ENCODE measurements at places on chromosomes 13 and 19.
A peak's percentile ranks its signal among the peaks of the same experiment; 100 is the strongest.

- no peak for DNase-seq
Measured at GRCh38 chr13:105920370-105920769, 615.1 kb downstream of the EFNB2 start.

DNA sequence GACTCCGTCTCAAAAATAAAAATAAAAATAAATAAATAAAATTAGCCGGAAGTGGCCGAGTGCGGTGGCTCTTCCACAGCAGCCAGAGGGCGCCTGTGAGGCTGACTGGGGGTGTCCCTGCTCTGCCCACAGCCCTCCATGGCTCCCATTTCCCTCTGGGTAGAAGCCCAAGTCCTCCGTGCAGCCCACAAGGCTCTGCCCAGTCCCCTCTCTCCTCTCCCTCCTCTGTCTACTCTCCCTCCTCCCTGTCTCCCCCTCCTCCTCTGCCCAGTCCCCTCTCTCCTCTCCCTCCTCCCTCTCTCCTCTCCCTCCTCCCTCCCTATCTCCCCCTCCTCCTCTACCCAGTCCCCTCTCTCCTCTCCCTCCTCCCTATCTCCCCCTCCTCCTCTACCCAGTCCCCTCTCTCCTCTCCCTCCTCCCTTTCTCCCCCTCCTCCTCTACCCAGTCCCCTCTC, 20.4 kb downstream of the MISP start:
- no peak for DNase-seq

GRCh38 chr13:36006347-36006746, 124.8 kb downstream of the DCLK1 start:
- no peak for DNase-seq

GRCh38 chr19:8373867-8374813, 10.2 kb downstream of the ANGPTL4 start:
- no peak for DNase-seq

DNA sequence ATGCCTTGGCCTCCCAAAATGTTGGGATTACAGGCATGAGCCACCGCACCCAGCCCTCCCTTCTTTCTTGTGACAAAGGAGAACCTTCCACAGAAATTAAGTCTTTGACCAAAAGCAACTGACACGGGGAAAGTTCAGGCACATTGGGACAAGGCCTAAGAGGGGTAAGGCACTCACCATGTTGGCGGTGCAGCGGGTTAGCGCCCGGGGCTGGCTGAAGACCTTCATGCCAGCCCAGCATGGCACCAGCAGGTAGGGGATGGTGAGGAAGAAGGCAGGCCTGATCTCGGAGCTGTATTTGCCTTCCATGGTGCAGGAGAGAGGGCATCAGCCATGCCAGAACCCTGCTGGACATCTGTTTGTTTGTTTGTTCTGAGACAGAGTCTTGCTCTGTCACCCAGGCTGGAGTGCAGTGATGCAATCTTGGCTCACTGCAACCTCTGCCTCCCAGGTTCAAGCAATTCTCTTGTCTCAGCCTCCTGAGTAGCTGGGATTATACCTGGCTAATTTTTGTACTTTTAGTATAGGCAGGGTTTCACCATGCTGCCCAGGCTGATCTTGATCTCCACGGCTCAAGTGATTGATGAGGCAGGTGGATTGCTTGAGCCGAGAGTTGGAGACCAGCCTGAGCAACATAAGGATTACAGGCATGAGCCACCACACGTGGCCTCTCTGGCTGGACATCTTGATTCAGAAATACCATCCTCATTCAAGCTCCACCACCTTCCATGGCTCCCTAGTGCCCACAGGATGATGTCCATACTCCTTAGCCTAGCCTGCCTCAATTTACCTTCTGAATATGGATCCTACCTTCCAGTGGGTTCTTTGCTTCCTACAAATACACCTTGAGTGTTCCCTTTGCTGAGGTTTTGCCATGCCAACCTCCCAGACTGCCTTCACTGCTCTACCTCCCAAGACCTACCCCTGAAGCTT, 4.4 kb downstream of the TM6SF2 start:
- no peak for DNase-seq

DNA sequence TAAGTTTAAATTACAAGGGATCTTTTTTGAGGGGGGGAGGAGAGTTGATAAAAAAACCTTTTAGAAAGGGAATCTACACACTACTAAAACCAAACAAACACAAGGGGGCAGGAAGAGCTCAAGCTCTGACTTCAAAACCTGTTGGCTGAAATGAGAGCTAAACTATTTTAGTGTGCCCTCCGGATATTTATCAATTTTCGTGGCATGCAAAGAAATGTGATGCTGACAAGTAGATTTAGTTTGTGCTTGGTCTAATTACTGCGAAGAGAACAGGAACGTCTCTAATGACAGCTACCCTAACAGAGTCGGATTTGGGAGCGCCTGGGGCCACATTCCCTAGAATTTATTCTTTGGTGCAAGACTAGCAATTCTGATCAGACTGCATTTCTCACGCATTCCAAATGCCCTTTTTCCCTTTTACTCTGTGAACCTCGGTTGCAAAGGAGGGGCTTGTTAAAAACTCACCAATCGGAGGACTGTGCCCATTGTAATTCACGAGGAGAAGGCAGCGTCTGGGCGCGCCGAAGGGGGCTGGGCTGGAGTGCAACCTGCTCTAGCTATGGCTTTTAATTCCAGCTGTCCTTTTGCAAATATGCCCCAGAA, 802 bp upstream of the FREM2 start:
- no peak for DNase-seq

GRCh38 chr19:45125975-45126493, 33.1 kb downstream of the PPP1R37 start:
- DNase-seq, result no peak

DNA sequence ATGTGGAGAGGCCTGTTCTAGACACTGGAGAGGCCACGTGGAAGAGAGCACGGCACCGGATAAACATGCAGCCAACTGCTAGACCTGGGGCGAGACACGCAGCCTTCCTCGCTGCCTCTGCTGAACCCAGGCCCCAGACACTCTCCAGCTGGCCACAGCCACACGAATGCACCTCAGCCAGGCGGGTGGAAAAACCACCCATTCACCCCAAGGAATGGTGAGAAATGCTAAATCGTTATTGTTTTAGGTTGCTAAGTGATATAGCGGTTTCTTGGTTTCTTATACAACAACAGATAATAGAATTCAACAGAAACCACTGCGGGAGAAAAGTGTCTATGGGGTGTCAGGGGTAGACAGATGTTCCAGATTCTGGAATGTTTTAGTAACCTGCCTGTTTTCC, 52.5 kb downstream of the STK24 start:
- no peak for DNase-seq

DNA sequence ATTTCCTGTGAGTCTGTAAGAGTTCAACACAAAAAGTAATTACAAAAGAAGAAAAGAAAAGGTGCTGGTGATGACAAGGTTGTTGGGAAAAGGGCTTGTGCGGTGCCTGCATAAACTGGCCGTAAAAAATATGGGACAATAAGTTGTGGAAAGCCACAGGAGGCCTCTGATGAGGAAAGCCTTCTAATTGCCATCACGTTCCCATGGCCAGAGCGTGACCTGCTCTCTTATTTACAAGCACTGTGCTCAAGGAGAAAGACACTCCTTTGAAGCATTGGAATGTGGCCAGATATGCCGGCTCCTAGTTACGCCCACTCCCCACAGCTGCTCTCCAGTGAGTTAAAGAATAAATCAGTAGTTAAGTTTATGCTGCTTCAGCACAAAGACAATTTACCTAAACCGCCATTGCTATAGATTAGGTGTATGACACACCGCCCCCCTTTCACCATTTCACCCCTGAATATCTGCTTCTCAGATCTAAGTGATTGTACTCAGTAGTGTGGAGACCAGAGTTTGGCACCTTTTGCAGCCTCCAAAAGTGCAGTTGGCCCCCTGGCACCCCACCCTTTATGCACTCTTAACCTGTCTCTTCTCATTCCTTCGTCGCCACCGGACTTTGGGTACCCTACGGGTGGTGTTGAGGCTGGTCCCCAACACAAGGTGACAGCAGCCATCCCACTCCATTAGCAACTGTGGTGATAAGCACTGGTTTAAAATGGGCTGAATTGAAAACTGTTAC, 8.1 kb upstream of the PGLYRP1 start:
- no peak for DNase-seq

DNA sequence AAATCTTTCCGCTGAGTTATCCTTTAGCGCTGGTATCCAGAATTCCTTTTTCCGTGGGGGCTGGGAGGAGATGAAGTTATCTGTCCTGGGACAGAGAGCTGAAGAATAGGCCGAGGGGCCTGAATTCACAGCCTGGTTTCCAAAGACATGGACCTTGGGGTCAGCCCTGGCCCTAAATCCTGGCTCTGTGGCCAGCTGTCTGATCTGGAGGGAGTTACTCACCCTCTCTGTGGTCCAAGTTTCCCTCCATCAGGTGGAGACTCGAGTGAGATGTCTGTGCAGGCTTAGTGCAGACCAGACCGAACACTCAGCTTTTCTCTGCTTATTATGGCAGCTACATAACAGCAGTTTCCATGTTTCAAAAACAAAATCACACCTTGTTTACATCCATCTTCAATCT, 59.6 kb downstream of the CDADC1 start:
- DNase-seq, result no peak

DNA sequence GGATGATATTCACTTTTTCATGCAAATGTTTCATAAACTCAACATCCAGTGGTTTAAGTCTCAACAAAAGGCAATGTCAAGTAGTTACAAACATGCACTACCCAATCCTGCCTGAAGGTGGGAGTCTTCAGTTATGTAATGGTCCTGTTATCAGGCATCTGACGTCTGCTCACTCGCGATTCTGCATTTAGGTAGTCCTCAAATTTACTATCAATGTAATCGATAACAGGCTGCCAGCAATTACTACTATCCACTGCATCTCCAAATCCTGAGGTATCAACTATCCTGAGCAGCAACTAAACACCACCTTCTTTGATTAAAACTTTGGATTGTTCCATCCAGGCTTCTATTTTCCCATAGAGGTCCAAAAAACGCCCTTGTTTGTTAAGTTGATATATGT, 51.2 kb downstream of the NLRP12 start:
- peak; percentile 17 for DNase-seq

GRCh38 chr13:64471916-64472315, 2758.2 kb downstream of the PCDH9 start:
- no peak for DNase-seq

DNA sequence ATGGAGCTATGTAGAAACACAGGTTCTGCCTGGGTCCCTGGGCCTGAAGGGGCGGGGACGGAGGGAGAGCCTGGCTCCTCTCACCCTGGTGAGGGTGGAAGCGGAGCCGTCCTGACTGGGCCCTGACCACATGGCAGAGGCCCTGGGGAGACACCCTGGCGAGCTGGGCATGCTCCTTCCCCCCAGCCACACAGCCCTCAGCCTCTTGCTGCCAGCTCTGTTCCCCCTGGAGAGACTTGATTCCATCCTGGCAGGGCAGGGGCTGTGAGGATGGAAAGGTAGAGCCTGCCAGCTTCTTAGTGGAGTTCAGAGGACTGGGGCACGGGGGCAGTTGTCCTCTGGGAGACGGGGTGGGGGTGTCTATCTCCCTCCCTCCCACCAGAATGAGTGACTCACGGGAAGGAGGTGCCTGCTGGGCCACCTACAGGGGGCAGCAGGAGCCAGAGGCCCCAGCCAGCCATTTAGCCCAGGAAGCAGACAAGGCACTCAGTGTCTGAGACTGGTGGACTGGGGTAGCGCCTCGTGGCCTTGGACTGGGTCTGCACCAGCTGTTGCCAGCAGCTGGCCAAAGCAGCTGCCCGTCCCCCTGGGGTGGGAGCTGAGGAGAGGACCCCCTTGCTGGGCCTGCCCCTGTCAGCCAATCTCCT, 22.8 kb upstream of the RNF17 start:
- no peak for DNase-seq

DNA sequence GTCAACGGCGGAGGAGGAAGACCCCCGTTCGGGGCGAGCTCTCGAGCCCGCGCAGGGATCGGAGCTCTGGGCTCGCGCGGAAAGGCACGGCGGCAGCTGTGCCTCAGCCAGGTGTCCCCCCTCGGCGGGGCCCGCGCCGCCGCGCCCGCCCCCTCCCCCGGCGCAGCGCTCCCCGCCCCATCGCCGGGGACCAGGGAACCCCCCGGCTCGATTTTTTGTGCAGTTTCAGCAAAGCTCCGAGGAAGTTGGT, 110.0 kb downstream of the KCNRG start:
- DNase-seq, result no peak

DNA sequence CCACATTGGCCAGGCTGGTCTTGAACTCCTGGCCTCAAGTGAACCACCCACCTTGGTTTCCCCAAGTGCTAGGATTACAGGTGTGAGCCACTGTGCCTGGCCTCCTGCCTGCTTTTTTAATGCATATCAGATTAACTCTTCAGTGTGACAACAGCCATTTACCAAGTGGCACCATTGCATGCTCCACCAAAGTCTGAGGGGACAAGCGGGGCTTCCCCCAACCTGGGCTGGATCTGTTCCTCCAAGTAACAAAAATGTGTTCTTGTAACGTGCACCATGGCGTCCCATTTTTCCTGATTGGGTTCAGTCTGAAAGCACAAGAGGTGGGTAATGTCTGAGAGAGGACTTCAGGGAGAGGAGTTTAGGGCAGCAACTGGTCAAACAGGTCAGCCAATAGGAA, 77.8 kb downstream of the TEX29 start:
- DNase-seq, result no peak

GRCh38 chr13:86974995-86975328, 696.2 kb upstream of the SLITRK5 start:
- DNase-seq, result no peak

DNA sequence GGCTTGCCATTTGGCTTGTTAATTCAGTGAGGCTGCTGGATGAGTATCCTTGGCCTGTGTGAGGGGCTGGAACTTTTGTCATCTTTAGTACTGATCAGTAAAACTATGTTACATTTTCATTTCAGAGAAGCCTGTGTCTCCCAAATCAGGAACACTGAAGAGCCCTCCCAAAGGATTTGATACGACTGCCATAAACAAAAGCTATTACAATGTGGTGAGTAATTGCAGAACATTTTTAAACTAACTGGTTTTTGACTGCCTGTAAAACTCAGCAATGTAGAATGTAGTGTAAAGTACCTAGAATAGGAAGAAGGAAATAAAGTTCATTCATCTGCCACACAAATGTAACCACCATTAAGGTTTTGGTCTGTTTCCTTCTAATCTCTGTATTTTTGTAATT, 87.4 kb upstream of the TEX29 start:
- DNase-seq, result no peak

GRCh38 chr13:86758116-86758515, 913.1 kb upstream of the SLITRK5 start:
- DNase-seq, result no peak

DNA sequence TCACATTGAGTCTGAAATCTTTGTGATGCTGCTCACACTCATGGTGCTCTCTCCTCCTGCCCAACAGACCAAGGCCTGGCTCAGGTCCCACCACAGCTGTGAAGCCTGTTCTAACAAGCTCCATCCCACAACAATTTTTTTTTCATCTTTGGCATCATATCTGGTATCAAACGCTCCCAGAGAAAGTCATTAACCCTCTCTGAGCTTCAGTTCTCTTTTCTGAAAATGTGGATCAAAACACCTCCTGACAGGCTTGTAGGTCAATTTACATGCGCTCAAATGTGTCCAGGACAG, 224.4 kb downstream of the LACC1 start:
- no peak for DNase-seq

Measured in hypothalamus (tissue), 51 donors.